ENCODE measurements at places on chromosomes 6 and 20.

GRCh38 chr6:113949499-113949898 lies 21.4 kb downstream of the HDAC2 start:
- DNase-seq, result no peak

DNA sequence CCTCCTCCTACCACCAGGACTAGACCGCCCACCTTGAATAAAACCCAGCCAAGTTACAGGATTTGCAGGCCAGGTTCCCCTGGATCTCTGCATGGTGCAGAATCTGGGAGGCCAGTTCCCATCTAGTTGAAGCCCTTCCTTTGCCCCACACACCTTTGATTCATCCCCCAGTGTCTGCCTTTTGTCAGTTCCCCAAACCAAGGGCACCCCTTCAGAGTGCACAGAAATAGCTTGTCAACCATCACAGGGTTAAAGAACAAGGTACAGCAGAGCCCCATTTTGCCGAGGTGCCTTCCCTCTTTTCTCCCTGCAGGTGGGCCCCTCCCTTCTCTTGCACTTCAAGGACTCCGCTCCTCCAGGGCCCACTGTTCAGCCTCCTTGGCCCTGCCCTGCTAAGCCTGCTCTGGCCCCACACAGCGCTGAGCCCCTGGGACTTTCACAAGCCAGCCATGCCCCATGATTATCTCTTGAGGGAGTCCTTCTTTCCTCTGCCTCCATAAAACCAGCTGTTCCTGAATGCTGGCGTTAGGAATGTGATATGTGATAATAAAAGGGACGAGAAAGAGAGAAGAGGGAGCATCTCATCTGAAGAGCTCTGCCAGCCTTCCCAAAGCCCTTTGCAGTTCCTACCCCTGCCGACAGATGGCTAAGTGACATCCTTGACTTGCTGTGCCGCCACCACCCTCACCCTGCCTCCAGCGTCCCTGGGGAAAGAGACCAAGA lies 280.3 kb downstream of the CDC5L start:
- peak; percentile 30 for DNase-seq

DNA sequence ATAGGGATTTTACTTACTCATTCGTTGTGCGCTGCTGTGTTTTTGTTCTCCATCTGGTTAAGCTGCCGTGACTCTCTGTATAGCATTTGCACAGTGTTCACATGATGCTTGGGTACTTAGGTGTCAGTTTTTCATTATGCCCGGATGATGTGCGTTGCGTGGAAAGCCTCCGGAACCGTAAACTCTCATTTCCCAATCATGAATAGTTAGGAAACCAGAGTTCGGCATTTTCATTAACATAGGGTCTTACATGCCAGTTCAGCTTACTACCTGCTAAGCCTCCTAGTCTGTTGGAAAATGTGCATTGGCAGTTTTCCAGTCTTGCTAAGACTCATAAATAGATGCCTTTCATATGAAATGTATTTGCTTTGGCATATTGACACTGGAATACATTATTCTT lies 483.4 kb upstream of the FLRT3 start:
- DNase-seq, result no peak

GRCh38 chr6:153523390-153523789 lies 392.3 kb upstream of the RGS17 start:
- no peak for DNase-seq

GRCh38 chr6:107545763-107546162 lies 55.8 kb downstream of the SOBP start:
- no peak for DNase-seq

DNA sequence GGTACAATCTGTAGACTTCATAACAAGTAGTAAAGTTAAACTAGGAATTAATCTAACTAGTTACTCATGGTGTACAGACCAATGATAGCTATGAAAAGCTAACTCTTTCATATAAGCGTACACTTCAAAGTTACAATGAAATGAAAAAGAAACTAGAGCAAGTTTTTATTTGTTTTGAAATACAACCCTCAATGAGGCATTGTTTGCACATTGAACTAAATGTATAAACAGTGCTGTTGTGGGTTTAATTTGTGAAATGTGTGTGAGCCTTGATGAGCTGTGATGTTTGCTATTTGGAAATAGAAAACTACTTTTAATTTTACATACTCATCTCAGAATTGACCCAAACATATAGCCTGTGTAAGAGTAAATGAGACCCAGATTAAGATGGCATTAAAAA lies 11.1 kb upstream of the EYA4 start:
- DNase-seq, result no peak

GRCh38 chr6:71279321-71279720 lies 9.3 kb upstream of the OGFRL1 start:
- DNase-seq, result no peak

- no peak for DNase-seq
Measured at GRCh38 chr6:15403094-15403755, 157.4 kb downstream of the JARID2 start.
